Activated CD4-positive, CD25-positive, alpha-beta regulatory T cell treated with anti-CD3 and anti-CD28 coated beads, Interleukin-2, amount 50 U/mL, for 16 hours (primary cell): ENCODE measurements at places on chromosomes 1 and 21.
A peak's percentile ranks its signal among the peaks of the same experiment; 100 is the strongest.

GRCh38 chr1:36664571-36665287 is 182.0 kb upstream of the CSF3R start:
- DNase-seq = no peak

GRCh38 chr1:177937931-177938330 is 31.9 kb downstream of the SEC16B start:
- DNase-seq = no peak

- no peak for DNase-seq
Observed at GRCh38 chr1:235009074-235009473, 119.6 kb downstream of the TOMM20 start.

GRCh38 chr1:7070389-7071029 is 285.3 kb downstream of the CAMTA1 start:
- peak; percentile 11 for DNase-seq

GRCh38 chr1:9691108-9691445 is 39.5 kb downstream of the PIK3CD start:
- DNase-seq = no peak
